ENCODE measurements at places on chromosomes 5 and 9.

DNA sequence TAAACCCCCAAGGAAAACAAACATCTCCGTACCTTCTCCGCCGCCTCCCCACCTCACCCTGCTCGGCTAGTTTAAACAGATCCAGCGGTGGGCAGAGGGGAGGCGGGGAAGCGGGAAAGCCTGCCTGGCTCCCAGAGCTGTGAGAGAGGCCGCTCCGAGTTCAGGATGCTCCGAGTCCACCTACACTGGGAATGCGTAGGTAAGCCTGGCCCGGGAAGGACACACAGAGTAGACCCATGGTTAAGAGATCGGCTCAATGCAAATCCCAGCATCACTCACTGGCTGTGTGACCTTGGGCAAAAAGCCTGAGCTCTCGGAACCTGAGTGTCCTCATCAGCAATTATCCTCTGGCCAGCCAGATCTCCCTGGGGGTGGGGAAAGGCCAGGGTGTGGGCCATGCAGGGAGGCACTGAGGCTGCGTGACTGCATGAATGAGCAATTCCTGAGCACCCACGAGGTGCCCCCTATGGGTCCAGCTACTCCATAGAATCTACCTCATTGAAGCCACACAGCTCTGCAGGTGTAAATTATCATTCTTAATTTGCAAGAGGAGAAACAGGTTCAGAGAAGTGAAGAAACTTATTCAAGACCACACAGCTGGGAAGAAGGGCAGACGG, 30.5 kb upstream of the LMX1B start:
- DNase-seq, result no peak

DNA sequence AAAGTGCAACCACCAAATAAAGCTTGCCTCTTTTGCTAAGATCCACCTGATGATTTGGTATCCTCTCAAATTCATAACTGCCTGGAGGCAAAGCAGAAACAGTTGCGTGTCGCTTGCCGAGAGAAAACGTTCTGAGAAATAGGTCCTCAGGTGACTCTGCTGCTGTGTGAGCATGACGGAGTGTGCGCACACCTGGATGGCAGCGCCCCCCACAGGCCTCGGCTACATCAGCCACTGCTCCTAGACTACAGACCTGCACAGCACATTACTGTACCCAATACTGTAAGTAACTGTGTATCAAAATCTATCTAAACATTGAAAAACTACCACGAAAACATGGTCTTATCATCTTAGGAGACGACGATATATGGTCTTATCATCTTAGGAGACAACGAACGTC, 87.4 kb downstream of the CAMSAP1 start:
- DNase-seq, result no peak

- DNase-seq, result no peak
Measured at GRCh38 chr5:32973646-32974045, 262.5 kb downstream of the NPR3 start.

- DNase-seq, result no peak
Measured at GRCh38 chr5:135493406-135494180, 41.4 kb upstream of the TIFAB start.

GRCh38 chr9:37386988-37387387, 35.5 kb upstream of the GRHPR start:
- DNase-seq, result no peak

GRCh38 chr5:140220698-140221064, 45.7 kb downstream of the CYSTM1 start:
- no peak for DNase-seq

DNA sequence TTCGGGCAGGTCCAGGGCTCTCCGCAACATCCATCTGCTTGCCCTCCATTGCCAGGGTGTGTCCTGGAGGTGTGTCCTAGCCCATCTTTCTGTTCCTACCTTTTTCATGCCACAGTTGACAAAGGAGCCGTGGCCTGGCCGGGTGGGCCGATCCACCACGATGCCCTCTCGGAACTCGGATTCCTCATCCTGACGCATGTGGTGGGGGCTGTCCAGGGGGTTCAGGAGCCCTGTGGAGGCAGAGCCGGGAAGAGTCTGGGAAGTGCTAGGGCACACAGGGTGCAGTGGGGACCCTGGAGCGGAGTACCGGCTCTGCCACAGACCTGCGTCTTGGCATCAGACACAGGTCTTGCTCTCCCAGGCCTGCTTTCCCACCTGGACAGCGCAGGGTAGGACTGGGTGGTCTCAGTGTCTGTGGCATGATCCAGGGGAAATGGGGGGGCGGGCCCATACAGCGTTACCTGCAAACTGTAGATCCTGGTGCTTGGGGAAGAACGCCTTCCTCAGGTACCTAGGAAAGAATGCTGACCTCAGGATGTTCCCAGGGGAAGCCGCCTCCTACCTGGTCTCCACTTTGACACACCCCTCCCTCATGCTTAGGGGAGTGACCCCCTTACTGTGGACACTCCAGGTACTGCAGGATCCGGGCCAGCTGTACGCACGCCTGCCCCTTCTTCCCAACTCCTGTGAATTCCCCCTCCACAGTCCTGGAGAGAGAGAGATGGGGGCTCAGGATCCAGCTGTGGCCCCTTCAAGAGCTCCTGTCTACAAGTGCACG, 3.5 kb downstream of the SPOUT1 start:
- no peak for DNase-seq

- no peak for DNase-seq
Measured at GRCh38 chr5:32453916-32454315, 9.4 kb upstream of the ZFR start.

DNA sequence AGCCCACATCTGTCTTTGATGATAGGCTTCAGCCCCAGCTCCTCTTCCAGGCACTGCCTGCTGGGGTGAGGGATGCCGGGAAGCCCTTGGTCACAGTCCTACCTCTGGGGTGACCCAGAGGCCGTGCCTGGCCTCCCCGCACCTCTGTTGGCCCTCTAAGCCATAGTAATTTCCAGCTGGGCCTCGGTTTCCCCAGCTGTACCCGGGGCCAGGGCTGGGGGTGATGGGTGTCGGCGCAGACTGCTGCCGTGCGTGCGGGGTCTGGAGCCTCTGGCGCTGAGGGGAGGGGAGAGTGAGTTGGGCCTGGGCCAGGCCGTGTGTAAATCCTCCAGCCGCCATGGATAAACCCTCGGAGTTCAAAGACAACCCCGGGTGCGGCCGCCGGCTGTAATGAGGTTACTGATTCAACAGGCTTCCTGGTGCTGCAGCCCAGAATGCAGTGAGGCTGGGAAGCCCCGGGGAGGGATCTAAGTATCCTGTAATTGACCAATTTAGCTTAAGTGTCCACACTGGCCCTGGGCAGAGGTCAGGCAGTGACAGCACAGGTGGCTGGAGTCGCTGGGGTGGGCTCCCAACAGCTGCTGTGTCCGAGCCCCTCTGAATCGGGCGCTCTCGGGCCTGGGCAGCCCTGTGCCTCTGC, 7.1 kb downstream of the RXRA start:
- no peak for DNase-seq

DNA sequence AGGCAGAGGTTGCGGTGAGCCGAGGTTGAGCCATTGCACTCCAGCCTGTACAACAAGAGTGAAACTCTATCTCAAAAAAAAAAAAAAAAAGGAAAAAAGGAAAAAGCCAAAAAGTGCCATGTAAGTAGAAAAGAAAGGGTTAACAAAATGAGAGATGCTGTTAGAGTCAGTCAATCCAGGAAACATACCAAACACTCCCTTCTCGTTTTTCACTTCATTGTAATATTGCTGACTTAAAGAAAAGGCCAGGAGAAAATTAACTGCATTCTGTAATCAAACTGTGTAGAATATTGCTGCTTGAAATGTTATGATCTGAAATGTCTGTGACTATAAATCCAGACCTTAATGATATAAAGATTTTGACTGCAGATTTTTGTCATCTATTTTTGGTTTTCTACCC, 379.1 kb downstream of the ENC1 start:
- no peak for DNase-seq

DNA sequence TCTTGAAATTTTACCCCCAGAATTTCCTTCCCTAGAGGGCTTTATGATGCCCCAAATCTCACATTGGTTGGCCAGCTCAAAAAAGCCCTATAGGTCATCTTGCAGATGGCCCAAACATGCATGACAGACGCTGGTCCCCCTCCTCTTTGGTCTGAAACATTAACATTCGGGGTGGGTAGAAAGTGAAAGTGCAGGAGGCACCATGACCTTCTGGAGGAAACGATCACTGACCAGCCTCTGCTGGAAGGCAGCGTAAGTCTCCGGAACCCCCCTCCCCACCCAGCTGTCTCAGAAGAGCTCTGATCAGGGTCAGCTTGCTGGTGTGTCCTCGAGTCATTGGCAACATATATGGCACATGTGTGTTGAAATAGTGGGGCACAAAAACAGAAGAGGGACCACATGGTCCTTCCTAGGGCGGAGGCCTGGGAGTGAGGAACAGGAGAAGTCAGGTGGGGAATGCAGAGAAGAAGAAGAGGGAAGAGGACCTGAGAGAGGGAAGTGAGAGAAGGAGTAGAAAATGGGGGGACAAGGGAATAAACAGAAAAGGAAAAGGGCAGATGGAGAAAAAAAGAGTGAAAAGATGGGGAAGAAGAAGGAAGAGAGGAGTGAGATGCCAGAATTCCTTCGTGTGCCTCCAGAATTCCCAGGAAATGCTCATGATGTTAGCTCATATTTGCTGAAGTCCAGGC, 46.2 kb downstream of the IL31RA start:
- DNase-seq, result no peak

DNA sequence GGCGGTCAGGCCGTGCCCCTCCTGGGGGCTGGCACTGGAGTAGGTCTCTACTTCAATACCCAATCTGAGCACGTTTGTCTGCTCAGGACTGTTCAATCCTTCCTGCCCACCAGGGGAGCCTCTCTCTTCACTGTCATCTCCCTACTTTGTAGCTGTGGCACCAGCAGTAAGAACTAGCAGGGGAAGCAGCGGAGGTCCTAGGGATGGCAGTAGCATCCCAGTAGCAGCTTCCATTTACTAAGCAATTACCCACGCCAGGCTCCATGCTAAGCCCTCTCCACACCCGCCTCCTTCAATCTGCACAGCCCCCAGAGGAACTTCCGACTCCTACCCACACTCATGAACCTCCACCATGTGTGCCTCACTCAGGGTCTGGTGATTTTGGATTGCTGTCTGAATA, 31.7 kb downstream of the FSTL4 start:
- no peak for DNase-seq

DNA sequence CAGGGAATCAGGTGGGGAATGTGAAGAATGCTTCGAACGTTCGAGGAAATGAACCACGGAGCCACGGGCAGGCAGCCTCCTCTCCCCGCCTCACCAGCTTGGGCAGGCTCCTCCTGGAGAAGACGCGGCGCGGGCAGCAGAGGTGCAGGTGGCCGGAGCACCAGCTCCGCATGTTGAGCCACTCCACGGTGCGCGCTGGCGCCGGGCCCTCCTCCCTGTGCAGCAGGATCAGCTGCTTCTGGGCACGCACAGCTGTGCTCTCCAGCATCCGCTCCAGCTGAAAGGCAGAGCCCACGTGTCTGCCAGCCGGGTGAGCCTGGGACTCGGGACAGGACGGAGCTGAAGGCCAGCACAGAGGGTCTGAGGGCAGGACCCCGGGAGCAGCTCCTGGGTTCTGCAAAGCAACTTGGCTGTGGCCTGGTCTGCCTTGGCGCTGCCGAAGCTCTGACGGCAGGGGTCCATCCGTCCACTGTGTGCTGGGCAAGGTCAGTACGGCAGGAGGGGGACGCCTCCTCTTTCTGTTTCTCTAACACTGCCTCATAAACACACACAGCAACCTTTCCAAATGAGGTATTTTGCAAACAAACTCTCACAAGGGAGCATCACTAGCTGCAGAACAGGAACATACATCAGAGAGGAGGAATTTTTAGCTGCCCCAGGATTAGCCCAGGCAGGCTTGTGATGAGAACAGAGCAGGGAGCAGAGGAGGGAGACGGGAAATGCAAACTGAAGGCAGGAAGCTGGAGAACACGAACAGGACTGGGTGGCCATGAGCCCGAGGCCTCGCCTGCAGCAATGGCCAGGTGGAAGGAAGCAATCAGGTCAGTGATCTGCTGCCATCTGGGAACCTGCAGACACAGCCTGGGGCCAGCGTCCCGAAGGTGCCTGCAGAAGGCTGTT, 20.1 kb upstream of the NSMF start:
- no peak for DNase-seq

DNA sequence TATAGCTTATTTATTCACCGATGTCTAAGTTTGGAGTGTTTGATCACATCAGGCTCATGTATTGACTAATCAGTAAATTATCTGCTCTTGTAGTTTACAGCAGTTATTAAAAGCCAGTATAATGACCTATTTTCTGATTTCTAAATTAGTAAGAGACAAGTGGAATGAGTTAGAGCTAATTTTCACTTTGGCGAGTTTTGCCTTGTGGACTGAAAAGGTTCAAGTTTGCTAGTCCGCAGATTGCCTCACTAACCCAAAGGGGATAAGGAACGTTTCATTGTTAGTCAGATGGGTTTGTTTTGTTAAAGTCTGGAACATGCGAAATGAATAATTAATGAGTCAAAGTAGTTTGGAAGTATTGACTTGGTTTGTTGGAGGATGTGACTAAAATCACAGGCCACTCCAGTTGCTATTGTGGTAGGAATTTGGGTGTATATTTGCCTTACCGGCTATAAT, 40.1 kb downstream of the SMARCA2 start:
- DNase-seq, result no peak

DNA sequence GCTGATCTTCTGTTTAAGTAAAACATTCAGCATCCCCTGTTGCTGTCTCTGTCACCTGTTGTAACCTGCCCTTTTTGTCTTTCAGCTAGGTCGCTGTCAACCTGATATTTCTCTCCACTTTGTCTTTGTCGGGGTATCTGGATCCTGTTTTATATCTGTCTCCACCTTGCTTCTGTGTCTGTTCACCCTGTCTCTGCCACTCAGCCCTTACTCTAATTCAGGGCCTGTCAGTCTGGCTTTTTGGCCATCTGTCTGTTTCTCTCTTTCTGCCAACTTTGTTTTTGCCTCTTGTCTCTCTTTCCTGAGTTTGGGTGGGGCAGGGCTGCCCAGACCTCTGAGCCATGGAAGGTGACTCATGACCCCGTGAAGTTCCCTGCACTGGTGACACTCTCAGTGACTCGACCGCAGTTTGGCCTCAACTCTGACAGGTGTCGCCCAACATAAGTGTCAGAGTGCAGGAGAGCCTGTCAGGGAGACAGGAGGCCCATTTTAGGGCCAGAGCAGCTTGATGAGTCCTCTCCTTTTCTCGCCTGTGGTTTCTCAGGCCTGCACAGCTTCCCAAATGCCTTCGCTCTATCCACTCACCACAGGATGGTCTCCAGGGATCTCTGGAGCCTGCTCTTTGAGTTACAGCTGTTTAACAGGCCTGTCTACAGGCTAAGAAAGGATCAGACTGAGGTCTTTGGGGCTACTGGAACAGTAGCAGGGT, 868 bp downstream of the ZBTB43 start:
- DNase-seq, result peak; percentile 36

DNA sequence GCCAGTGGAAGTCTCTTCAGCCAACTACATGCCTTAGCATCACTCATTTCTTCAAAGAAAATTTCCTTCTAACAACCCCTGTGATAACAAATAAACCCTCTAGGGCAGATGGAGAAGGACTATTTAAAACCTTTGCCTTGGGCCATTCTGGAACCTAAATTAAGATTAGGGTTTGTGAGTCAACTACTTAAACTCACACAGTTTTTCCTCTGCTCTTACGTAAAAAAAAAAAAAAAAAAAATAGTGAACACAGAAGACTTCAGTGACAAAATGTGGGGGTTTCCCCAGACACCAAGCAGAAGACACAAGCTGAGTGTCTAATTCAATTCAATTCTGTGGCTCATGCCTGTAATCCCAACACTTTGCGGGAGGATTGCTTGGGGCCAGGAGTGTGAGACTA, 65.8 kb upstream of the ERCC6L2 start:
- DNase-seq, result no peak

Data from stimulated activated CD4-positive, alpha-beta T cell treated with anti-CD3 and anti-CD28 coated beads, Interleukin-1b, Interleukin-23, amount 100 ng/mL, for 1 hour (primary cell).